ENCODE measurements at places on chromosomes 1 and 21. TPM values are rescaled to one million over a fixed set of nuclear protein-coding genes. Genes with fewer than 3 reads are reported as not detected.

- H3K4me3 ChIP-seq = no peak overlapping the region
- no peaks in the 10 kb centered on the region for H3K4me1 ChIP-seq
- H3K27ac ChIP-seq = no peak overlapping the region
Observed at GRCh38 chr1:10714337-10715114, 81.9 kb downstream of the CASZ1 start.

GRCh38 chr21:42581336-42581992, 67.8 kb downstream of the SLC37A1 start:
- DNase-seq = no peak
- H3K4me1 ChIP-seq = no peaks in the 10 kb centered on the region
- peaks cover 5% of the 10 kb centered on the region for H3K36me3 ChIP-seq
- H3K27ac ChIP-seq = no peak overlapping the region

- H3K4me1 ChIP-seq = peaks cover 40% of the 10 kb centered on the region
- peaks cover 47% of the 10 kb centered on the region for H3K36me3 ChIP-seq
- no peak for DNase-seq
- peak overlapping the region; percentile 1 for H3K27ac ChIP-seq
- peaks cover 1% of the 10 kb centered on the region for H3K27me3 ChIP-seq
- peak overlapping the region; percentile 92 for H3K4me3 ChIP-seq
Observed at GRCh38 chr21:38807441-38807871, 1.7 kb downstream of the ETS2 start.

DNA sequence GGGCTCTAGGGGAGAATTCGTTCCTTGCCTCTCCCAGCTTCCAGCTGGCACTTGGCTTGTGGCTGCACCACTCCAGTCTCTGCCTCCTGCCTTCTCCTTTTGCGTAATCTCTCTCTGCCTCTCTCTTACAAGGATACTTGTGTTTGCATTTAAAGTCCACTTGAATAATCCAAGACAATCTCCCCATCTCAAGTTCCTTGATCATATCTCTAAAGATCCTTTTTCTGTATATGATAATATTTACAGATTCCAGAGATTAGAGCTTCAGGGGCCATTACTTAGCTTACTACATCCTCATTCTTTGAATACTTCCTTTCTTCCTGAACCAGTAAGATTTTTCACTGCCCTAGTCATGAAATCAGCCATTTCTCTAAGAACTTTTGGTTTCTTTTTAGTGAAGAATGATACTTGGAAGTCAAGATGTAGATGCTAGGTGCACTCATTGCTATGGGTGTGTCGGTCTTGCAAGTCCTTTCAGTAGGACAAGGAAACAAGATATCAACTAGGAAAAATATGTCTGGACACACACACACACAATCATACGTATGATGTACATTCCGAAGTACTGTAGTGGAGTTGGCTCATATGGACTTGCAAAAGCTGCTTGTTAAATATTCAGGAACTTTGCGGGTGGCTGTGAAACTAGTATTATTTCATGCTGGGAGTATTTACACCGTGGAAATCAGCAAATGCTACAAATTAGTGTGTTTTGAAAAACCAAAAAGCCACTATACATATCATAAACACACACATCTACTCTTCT, 20.8 kb upstream of the RLF start:
- H3K4me3 ChIP-seq = no peak overlapping the region
- DNase-seq = no peak
- H3K27ac ChIP-seq = no peak overlapping the region
- H3K27me3 ChIP-seq = peaks cover 10% of the 10 kb centered on the region
- H3K4me1 ChIP-seq = peaks cover 3% of the 10 kb centered on the region

DNA sequence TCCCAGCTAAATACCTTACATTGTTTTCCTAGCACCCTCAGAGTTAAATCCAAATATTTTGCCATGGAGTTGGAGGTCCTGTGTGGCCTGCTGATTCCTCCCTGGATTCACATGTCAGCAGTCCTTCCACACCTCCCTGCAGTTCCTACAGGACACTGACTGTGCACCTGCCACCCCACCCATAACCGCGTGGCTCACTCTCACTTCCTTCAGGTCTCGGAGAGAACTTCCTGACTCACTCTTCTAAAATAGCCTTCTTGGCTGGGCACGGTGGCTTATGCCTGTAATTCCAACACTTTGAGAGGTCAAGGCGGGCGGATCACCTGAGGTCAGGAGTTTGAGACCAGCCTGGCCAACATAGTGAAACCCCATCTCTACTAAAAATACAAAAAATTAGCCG, 8.4 kb upstream of the CAMTA1 start:
- H3K36me3 ChIP-seq = no peaks in the 10 kb centered on the region
- no peak overlapping the region for H3K27ac ChIP-seq

DNAH14 gene
- total RNA-seq = 2.3 TPM

HTR1D gene
- not detected for total RNA-seq

- no peak overlapping the region for H3K4me3 ChIP-seq
- no peaks in the 10 kb centered on the region for H3K27me3 ChIP-seq
- H3K4me1 ChIP-seq = no peaks in the 10 kb centered on the region
- no peak overlapping the region for H3K27ac ChIP-seq
- H3K36me3 ChIP-seq = no peaks in the 10 kb centered on the region
Observed at GRCh38 chr1:102901996-102902395, 206.3 kb downstream of the COL11A1 start.

GRCh38 chr1:156233426-156234127, 8.4 kb upstream of the BGLAP start:
- H3K27ac ChIP-seq = no peak overlapping the region
- no peaks in the 10 kb centered on the region for H3K27me3 ChIP-seq
- DNase-seq = no peak
- peaks cover 4% of the 10 kb centered on the region for H3K4me1 ChIP-seq
- H3K36me3 ChIP-seq = peaks cover 32% of the 10 kb centered on the region

- no peak overlapping the region for H3K4me3 ChIP-seq
- H3K27me3 ChIP-seq = no peaks in the 10 kb centered on the region
- H3K4me1 ChIP-seq = no peaks in the 10 kb centered on the region
- no peak for DNase-seq
- no peak overlapping the region for H3K27ac ChIP-seq
- no peaks in the 10 kb centered on the region for H3K36me3 ChIP-seq
Observed at GRCh38 chr1:108814343-108815125, 42.4 kb downstream of the AKNAD1 start.

DNA sequence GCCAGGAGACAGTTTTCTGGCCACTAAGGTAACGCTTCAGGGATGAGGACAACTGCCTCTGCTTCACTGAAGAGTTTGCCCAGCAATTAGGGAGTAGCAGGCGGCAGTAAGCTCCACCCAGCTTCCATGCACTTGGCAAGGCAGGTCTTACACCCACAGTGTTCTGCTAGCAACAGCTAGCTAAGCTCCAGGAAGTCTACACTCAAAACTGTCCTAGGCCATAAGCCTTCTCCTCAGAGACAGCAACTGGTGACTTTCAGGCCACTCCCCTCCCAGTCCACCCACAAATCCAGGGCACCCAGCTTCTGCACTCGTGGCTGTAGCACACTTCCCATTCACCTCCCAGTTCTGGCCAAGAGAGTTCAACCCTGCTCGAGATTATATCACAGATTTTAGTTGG, 47.3 kb downstream of the KMO start:
- no peak for DNase-seq
- no peak overlapping the region for H3K27ac ChIP-seq
- H3K4me1 ChIP-seq = no peaks in the 10 kb centered on the region
